ENCODE measurements at places on chromosomes 11 and 22.

DNA sequence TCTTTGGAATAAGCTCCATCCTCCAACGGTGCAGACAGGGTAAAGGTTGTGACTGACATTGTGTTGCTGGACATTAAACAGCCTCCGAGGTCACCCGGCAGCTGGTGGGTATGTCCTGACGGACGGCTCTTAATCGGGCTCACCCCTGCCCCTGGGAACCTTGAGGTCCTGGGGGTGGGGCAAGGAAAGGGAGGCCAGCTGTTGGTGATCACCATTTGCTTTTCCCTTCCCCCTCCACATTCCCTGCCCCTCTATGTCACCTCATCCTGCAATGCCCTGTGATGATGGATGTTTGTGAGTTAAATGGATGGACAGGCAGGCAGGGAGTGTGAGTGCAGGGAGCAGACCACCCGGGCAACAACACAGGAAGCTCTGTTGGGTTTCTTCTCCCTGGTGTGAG, 26.3 kb downstream of the APLNR start:
- no peak for DNase-seq

GRCh38 chr11:98559961-98560360, 460.8 kb upstream of the CNTN5 start:
- DNase-seq = no peak

DNA sequence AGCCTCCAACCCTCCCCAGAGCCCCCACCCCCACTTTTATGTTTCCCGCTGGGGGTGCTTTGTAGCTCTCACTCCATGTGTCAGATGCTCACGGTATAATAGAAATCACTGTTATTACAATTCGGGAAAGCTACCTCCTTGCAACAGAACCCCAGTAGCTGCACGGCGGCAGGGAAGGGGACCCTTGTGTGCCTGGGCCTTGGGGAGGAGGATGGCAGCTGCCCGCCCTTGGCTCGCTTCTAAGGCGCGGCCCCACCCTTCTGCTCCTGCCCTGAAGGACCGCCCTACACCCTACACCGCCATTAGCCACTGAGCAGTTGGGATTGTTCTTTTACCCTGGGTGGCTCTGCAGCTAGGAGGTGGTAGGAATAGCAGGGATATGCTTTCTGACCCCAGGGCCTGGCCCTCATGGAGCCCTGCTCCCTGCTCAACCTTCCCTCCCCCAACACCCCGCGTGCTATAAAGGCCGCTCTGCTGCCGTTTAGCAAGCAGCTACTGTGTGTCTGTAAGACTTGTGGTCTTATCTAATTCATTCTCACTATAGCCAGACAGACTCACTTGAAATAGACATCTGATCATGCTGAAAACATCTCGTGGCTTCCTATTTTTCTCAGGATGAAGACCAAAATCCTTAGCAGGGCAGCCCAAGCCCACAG, 219.7 kb downstream of the CEP164 start:
- no peak for DNase-seq

- DNase-seq = no peak
These were observed 1196.2 kb upstream of the TENM4 start for GRCh38 chr11:80636999-80637398.

- no peak for DNase-seq
These were observed at the start of gene DRD4 for GRCh38 chr11:636511-637332. TSS of gene DRD4 (plus strand) at chr11:637269. CDS start at chr11:637305, 36 bp downstream.

GRCh38 chr11:65150509-65151299, 16.4 kb upstream of the SYVN1 start:
- peak; percentile 63 for DNase-seq

DNA sequence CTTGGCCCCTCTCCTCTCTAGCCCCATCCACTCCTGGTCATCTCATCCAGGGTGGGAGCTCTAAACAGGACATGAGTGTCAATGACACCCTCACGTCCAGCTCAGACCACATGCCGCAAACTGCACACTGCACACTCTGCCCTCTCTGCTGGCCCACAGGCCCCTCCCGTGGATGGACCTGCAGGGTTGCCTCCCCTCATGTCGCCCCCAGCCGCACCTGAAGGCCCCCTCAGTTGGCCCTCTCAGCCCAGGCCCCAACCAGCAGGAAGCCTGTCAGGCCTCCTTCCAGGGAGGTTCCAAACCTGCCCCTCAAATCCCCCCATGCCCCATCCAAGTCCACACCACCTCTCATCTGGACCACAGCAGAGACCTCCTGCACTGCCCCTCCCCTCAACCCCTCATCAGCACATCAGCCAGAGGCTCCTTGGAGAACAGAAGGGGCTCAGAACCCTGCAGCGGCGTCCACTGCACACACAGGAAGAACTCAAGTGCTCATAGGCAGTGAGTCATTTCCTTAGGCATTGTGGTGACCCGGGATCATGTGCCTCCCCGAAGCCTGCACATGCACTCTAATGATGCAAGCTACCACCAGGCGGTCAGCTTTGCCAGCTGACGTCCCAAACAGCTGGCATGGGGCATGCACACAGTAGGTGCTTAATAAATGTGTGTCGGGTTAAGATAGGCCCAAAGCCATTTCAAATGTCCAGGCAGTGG, 12.9 kb upstream of the CDKN1C start:
- DNase-seq = no peak

DNA sequence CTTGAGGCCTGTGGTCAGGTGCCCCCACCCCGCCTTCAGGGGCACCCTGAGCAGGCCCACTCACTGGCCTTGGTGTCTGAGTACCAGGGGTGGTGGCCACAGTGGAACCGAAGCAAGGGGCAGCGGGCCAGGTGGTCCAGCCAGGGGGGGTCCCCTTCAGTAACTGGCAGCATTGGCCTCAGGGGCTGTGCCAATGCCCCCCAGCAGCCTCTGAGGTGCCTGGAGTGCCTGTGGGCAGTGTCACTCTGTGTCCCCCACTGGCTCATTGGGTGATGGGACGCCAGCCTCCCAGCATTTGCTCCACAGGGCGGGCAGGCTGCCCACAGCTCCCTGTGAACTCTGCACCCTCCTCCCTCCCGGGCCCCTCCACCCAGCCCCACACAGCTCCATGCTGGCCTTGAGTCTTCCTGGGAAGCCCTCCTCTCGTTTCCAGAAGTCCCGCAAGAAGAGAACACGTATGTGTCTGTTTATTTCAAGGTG, 29.5 kb upstream of the CARS1 start:
- DNase-seq = no peak

DNA sequence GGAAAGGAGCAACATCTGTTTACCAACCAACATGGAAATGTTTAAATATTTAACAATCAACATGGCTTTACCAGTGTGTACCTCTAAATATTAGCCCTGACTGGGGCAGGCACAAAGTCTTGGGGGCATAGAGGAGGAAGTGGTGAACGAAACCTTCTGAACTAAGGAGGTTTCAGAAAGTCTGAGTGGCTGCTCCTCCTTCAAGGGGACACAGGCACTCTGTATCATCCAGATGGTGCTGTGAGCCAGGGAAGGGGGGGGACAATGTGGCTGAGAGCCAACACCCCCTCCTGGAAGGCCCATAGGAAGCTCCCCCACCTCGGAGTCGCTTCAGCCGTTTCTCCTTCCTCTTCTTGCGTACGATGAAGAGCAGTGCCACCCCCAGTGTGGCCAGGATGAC, 107.7 kb downstream of the CEP164 start:
- no peak for DNase-seq

GRCh38 chr11:68525336-68525735, 64.8 kb downstream of the PPP6R3 start:
- DNase-seq = no peak

GRCh38 chr22:42317691-42318547, 47.5 kb upstream of the TCF20 start:
- DNase-seq = no peak

DNA sequence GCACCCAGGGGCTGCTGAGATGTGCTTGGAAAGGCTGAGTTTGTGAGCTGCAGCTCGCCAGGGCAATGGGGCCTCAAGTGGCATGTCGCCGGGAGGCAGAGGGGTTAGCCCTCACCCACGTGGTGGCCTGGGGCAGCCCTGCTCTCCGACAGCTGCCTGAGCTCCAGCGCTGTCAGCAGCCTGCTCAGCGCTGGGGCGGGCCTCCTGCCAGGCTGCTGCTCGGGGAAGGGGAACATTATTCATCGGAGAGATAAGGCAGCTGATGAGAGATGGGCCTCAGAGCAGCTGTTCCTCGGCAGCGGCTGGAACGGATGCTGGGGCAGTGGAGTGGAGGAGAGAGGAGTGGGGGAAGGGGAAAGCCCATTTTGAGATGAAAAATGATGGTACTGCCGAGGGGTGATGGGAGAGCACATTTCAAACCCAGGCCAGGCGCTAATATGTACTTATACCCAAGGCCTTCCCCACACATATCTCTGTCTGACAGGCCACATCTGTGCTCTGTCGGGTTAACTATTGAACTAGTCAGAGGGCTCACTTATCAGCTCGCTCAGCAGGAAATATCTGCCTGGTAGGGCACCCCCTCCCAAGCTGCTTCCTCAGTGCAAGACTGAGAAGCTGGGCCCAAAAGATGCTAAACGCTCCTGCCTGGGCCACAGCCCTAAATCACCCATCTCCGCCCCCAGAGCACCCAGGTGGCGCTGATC, 79.5 kb downstream of the TIMP3 start:
- no peak for DNase-seq

- DNase-seq = no peak
These were observed 4.0 kb upstream of the MCAM start for GRCh38 chr11:119320776-119321524.

- DNase-seq = no peak
These were observed 58.0 kb upstream of the MTNR1B start for GRCh38 chr11:92911478-92911877.

- no peak for DNase-seq
These were observed 30.4 kb downstream of the ZBED4 start for GRCh38 chr22:49884075-49884474.

DNA sequence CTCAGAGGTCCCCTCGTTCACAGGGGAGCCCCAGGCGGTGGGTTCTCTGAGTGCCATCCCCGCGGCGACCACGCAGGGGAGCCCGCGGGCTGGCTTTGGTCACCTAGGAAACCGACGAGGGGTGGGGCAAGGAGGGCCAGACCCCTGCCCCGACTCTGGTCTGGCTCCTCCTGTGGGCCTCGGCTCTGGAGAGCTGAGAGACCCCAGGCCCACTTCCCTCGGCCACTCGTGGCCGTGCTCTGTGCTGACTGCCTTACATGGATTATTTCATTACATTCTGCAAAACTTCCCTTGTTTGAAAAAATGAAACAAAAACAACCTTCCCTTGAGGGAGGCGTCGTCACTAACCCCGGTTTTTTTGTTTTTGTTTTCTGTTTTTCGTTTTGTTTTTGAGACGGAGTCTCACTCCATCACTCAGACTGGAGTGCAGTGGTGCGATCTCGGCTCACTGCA, 15.1 kb upstream of the CYTH4 start:
- no peak for DNase-seq

GRCh38 chr11:8291421-8292350, 28.0 kb upstream of the LMO1 start:
- DNase-seq = no peak

DNA sequence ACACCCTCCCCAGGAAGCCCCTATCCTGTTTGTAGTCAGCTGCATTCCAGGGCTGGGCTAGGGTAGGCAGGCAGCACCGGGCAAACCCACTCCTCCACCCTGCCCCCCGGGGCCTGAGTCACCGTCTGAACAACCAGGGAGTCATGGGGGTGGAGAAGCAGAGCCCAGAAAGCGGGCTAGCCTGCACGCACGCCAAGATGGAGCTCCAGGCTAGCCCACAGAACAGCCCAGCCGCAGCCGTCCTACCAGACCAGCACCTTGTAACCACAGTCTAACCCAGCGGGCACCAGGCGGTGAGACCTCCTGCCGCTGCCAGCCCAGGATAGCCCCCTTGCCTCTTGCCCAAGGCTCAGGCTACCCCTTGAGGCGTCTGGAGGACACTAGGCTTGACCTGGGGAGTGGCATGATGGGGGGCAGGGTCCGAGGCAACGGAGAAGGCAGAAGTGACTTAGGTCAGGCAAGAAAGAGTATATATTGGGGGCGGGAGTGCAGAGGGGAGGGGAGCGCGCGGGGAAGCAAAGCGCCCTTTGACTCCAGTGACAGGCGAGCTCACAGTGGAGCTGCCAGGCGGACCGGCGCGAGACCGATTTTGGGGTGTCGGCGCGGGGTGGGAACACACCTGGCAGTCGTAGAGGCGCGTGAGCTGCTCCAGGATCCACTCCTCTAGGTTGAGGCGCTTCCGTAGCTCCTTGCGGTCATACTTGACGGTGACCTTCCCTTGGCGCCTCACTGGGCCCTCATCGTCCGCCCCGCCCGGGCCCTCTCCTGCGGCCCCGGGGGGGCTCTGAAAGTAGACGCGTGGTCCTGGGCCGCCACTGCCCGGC, 734 bp downstream of the PPP1R14B start:
- DNase-seq = no peak

DNA sequence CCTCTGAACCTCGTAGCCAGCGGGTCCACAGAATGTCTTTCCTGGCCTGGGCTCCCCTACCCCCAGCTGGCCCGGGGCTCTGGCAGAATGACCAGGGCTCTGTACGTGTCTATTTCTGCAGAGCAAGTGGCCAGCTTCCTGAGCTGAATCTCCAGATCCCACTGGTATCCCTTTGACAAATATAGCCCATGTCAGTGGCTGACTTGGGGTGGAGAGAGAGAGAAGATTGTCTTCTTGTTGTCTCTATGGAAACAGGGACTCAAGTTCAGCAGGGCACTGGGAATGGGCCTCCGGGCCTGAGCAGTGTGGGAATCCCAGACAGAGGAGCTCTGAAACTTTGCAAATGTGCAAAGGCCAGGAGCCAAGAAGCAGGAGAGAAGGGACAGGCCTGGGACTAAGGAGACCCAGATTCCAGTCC, 33.9 kb downstream of the ANO1 start:
- DNase-seq = no peak

GRCh38 chr11:25225078-25225477, 728.2 kb downstream of the LUZP2 start:
- DNase-seq = no peak

DNA sequence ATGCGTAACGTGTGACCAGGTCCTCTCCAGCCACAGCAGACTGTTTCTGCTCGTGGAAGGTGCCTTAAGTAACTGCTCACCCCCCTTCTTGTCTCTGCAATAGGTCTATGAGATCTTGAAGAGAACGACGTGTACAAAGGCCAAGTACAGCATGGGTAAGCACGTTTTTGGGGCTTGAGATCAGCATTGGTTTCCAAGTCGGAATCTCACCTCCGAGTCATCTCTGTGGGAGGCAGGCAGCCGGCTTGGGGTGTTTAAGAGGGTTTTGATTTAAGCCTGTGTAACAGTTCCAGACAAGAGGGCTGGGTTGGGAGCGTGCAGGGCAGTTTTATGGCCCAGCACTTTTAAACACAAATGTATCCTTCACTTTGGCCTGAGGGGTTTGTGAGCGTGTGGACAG, 30.1 kb downstream of the ANO1 start:
- no peak for DNase-seq

- DNase-seq = no peak
These were observed 7.4 kb upstream of the BLID start for GRCh38 chr11:122123263-122123929.

GRCh38 chr22:47154621-47155081, 392.2 kb downstream of the TBC1D22A start:
- DNase-seq = no peak

DNA sequence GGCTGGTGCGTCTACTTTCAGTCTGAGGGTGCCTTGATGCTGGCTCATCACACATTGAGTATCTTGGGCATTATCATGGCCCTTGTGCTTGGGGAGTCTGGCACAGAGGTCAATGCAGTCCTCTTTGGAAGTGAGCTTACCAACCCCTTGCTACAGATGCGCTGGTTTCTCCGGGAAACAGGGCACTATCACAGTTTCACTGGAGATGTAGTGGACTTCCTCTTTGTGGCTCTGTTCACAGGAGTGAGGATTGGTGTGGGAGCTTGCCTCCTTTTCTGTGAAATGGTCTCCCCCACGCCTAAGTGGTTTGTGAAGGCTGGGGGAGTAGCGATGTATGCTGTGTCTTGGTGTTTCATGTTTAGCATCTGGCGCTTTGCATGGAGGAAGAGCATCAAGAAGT, 4.9 kb downstream of the TLCD5 start:
- no peak for DNase-seq

- no peak for DNase-seq
These were observed 2.9 kb downstream of the IL18 start for GRCh38 chr11:112161012-112161411.
